ENCODE measurements at places on chromosomes 11 and 22.

DNA sequence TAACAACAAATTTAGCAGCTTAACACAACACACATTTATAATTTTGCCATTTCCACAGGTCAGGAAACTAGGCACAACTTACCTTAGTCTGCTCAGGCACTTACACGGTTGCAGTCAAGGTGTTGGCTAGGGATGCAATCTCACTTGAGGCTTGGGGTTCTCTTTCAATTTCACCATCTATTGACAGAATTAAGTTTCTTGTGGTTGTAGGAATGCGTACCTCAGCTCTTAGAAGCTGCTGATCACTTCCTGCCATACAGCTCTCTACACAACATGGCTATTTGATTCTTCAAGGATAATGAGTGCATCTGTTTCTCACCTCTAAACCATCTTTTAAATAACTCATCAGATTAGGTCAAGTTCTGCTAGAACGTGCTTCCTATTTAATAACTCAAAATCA is 968.1 kb downstream of the LRRC4C start:
- no peak overlapping the region for H3K27ac ChIP-seq
- H3K36me3 ChIP-seq = no peaks in the 10 kb centered on the region
- H3K27me3 ChIP-seq = no peaks in the 10 kb centered on the region
- H3K4me3 ChIP-seq = no peak overlapping the region
- no peak for DNase-seq
- no peaks in the 10 kb centered on the region for H3K4me1 ChIP-seq

GRCh38 chr11:66467034-66467659 is 442 bp downstream of the PELI3 start:
- H3K27me3 ChIP-seq = no peaks in the 10 kb centered on the region
- no peak overlapping the region for H3K27ac ChIP-seq
- DNase-seq = no peak
- H3K4me1 ChIP-seq = peaks cover 10% of the 10 kb centered on the region
- peaks cover 8% of the 10 kb centered on the region for H3K36me3 ChIP-seq

GRCh38 chr11:117959438-117960149 is 26.6 kb upstream of the IL10RA start:
- no peaks in the 10 kb centered on the region for H3K4me1 ChIP-seq
- H3K4me3 ChIP-seq = no peak overlapping the region
- DNase-seq = no peak
- H3K27me3 ChIP-seq = no peaks in the 10 kb centered on the region
- H3K36me3 ChIP-seq = no peaks in the 10 kb centered on the region

- DNase-seq = no peak
- H3K27me3 ChIP-seq = no peaks in the 10 kb centered on the region
- no peak overlapping the region for H3K27ac ChIP-seq
- H3K36me3 ChIP-seq = no peaks in the 10 kb centered on the region
Observed at GRCh38 chr11:8813658-8814057, 97.3 kb upstream of the AKIP1 start.

GRCh38 chr11:65014726-65015227 is 817 bp downstream of the ARL2 start:
- peaks cover 10% of the 10 kb centered on the region for H3K36me3 ChIP-seq
- H3K4me1 ChIP-seq = peaks cover 17% of the 10 kb centered on the region
- H3K27me3 ChIP-seq = no peaks in the 10 kb centered on the region
- H3K27ac ChIP-seq = peak overlapping the region; percentile 99

GRCh38 chr11:45021692-45022141 is 71.0 kb upstream of the TP53I11 start:
- H3K4me1 ChIP-seq = peaks cover 15% of the 10 kb centered on the region
- peak; percentile 83 for DNase-seq
- no peaks in the 10 kb centered on the region for H3K36me3 ChIP-seq
- peak overlapping the region; percentile 39 for H3K27ac ChIP-seq

DNA sequence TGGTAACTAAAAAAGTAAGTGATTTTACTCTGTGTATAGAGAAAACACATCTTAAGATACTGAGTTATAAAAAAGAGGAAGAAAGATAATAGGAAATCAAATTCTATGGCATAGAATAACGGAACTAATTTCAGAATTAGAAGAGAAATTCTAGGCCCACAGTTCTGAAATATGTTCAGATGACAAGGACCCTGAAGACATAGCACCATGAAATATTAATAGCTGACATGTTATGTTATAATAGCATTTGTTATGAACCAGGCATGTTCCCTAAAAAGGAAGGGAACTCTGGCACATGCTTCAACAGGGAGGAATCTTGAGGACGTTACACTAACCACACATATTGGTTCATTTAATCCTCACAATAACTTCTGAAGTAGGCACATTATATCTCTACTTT is 32.7 kb downstream of the PRDM10 start:
- H3K4me3 ChIP-seq = no peak overlapping the region
- no peaks in the 10 kb centered on the region for H3K4me1 ChIP-seq
- no peak for DNase-seq
- no peaks in the 10 kb centered on the region for H3K27me3 ChIP-seq
- no peaks in the 10 kb centered on the region for H3K36me3 ChIP-seq

- no peaks in the 10 kb centered on the region for H3K36me3 ChIP-seq
- no peak overlapping the region for H3K4me3 ChIP-seq
- no peak for DNase-seq
- no peaks in the 10 kb centered on the region for H3K27me3 ChIP-seq
- no peak overlapping the region for H3K27ac ChIP-seq
Observed at GRCh38 chr11:29483831-29484230, 533.0 kb downstream of the KCNA4 start.

GRCh38 chr11:93072229-93072914 is 102.9 kb downstream of the MTNR1B start:
- no peaks in the 10 kb centered on the region for H3K36me3 ChIP-seq
- no peaks in the 10 kb centered on the region for H3K4me1 ChIP-seq
- H3K27me3 ChIP-seq = no peaks in the 10 kb centered on the region
- DNase-seq = no peak
- no peak overlapping the region for H3K27ac ChIP-seq
- no peak overlapping the region for H3K4me3 ChIP-seq

DNA sequence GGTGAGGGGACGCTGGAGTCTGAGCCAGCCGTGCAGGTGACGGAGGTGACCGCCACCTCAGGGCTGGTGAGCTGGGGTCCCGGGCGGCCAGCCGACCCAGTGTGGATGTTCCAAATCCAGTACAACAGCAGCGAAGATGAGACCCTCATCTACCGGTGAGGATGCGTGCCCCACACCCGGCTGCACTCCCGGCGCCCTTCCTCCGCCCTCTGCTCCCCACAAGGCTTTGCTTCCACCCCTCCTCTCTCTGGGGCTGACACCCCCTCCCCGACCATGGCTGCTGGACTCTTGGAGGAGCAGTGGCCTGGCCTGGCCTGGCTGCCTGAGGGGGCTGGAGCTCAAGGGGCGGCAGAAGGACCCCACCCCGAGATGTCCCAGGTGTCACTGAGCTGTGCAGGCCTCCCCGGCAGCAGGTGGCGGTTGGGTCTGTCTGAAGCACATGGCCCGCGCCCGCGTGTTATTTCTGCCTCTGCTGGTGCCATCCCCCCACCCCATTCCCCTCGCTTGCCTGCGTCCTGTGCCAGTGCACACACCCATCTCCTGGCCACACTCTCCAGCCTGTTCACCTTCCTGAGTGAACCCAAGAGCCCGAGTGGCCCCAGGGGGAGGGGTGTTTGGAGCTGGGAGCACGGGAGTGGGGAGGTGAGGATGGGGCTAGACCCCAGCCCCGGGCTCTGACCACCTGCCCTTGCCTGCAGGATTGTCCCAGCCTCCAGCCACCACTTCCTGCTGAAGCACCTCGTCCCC is 2.2 kb downstream of the LRFN4 start:
- no peak overlapping the region for H3K27ac ChIP-seq
- H3K4me1 ChIP-seq = peaks cover 4% of the 10 kb centered on the region
- no peaks in the 10 kb centered on the region for H3K27me3 ChIP-seq
- H3K4me3 ChIP-seq = no peak overlapping the region

DNA sequence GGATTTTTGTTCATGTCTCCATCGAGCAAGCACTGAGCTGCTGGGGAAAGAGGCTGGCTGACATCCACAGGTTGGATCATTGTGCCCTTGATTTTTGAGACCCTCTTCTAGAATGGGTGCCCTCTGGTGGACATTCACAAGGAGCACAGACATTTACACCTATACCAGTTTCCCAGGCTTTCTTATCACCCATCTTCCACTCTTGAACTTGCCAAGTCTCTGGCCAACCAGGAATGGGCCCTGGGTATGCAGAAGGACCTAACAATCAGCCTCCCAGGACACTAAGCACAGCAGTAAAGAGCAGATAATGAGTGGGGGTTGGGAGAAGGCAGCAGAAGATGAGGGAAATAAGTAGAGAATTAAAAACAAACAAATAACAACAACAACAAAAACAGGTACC is 5.7 kb upstream of the INTS4 start:
- no peaks in the 10 kb centered on the region for H3K36me3 ChIP-seq
- no peaks in the 10 kb centered on the region for H3K4me1 ChIP-seq
- DNase-seq = no peak
- no peak overlapping the region for H3K4me3 ChIP-seq
- no peak overlapping the region for H3K27ac ChIP-seq

DNA sequence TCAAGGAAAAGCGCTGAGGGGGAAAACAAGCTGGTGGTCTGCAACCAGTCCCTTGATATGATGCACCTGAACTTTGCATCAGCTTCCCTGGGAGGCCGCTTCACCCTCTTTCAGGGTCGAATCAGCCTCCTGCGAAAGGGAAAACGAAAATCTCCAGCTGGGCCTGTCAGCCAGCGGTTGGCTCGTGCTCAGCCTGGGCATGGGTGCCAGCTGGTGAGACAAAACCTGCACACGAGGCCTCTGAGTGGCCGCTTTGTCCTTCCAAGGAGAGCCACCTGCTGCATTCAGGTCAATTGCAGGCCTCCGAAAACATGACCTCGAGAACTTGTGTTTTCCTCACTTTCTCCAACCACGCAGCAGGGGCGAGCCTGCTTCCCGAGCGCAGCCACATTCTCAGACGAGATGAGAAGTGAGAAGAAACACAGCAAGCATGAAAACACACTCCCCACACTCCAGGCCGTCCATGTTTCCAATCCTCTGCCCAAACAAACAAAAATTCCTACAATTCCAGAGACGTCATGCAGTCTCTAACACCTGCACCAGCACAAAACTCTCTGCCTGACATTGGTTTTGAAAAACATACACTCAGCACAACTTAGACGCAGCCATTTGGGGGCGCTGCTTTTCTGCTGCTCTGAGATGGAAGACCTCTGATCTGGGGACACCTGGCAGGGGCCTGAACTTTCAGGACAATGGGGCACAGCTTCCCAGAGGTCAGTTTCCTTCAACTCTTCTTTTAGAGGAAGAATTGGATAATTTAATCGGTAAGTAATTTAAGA is 77.1 kb downstream of the DHCR7 start:
- H3K4me1 ChIP-seq = no peaks in the 10 kb centered on the region
- no peak overlapping the region for H3K4me3 ChIP-seq
- no peak for DNase-seq
- no peaks in the 10 kb centered on the region for H3K27me3 ChIP-seq
- no peaks in the 10 kb centered on the region for H3K36me3 ChIP-seq

- no peak overlapping the region for H3K4me3 ChIP-seq
- no peaks in the 10 kb centered on the region for H3K4me1 ChIP-seq
- DNase-seq = peak; percentile 50
- no peaks in the 10 kb centered on the region for H3K27me3 ChIP-seq
- H3K27ac ChIP-seq = no peak overlapping the region
Observed at GRCh38 chr11:116731097-116731761, 41.6 kb downstream of the BUD13 start.

DNA sequence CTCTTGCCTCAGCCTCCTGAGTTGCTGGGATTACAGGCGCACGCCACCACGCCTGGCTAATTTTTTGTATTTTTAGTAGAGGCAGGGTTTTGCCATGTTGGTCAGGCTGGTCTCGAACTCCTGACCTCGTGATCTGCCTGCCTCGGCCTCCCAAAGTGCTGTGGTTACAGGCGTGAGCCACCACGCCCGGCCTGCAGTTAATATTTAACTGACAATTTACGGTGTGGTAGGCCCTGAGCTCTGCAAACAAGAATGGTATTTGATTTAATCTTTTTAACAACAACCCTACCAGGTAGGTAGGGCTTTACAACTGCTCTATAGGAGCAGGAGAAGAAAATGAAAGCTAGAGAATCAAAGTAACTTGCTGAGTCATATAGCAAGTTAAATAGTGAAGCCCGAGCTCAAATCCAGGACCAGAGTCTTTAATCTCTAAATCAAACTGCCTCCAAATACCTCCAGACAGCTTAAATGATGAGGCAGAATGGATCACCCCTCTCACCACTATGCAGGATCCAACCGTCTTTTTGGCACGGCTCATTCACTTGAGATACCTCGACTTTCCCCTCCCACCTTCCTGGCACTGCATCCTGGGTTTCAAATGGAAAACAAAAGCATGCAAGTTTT is 9.4 kb downstream of the UEVLD start:
- peaks cover 39% of the 10 kb centered on the region for H3K36me3 ChIP-seq
- H3K4me3 ChIP-seq = no peak overlapping the region
- DNase-seq = no peak
- H3K27ac ChIP-seq = no peak overlapping the region

DNA sequence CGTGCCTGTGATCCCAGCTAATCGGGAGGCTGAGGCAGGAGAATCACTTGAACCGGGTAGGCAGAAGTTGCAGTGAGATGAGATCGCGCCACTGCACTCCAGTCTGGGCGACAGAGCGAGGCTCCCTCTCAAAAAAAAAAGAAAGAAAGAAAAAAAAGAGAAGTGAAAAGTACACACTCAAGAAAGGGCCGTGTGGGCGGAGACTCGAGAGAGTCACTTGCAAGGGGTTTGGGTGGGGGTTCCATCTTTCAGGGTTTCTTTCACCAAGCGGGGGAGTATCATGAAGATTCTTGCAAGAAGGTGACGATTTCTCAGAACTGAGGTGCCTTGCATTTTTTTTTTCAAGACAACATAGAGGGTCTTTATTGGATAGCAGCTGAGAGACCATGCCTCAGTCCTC is 4.0 kb upstream of the IFITM5 start:
- peaks cover 30% of the 10 kb centered on the region for H3K4me1 ChIP-seq
- H3K27ac ChIP-seq = no peak overlapping the region
- DNase-seq = no peak
- H3K27me3 ChIP-seq = no peaks in the 10 kb centered on the region

All from ascending aorta (tissue), 2 donors.